ENCODE measurements at places on chromosomes 3 and 15.

DNA sequence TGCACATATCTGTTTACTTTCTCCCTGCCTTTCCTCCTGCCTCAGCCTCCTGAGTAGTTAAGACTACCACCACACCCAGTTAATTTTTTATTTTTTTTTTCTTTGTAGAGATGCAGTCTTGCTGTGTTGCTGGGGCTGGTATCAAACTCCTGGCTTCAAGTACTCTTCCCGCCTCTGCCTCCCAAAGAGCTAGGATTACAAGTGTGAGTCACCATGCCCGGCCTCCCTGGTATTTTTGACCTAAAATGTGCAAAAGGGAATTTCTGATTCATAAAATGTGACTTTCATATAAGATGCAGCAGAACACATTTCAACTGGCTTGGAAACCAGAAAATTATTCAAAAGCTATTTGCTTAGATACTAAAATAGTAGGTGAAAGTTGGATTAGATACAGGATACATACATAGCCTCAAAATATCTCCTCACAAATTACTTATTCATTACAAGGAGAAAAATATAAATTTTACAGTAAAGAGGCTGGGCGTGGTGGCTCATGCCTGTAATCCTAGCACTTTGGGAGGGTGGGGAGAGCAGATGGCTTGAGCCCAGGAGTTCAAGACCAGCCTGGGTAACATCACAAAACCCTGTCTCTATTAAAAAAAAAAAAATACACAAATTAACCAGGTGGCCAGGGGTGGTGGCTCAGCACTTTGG is 32.0 kb downstream of the MAP4 start:
- peak; percentile 20 for DNase-seq

DNA sequence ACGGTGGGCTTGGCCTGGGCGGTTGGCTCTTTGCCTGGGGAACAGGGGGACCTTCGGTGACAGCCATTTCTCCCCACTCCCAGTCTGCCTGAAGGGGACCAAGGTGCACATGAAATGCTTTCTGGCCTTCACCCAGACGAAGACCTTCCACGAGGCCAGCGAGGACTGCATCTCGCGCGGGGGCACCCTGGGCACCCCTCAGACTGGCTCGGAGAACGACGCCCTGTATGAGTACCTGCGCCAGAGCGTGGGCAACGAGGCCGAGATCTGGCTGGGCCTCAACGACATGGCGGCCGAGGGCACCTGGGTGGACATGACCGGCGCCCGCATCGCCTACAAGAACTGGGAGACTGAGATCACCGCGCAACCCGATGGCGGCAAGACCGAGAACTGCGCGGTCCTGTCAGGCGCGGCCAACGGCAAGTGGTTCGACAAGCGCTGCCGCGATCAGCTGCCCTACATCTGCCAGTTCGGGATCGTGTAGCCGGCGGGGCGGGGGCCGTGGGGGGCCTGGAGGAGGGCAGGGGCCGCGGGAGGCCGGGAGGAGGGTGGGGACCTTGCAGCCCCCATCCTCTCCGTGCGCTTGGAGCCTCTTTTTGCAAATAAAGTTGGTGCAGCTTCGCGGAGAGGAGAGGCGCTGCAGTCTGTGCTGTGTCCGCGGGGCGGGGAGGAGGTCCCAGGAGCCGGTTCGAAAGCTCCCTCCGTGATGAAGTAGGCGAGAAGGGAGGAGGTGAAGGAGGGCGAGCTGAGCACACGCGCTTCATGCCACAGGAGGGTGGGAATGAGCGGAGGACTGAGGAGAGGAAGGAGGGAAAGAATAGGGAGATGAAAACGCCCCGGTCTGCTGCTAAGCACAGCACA is 9.6 kb downstream of the CLEC3B start:
- DNase-seq: no peak

- no peak for DNase-seq
Observed at GRCh38 chr15:91152896-91153581, 53.0 kb downstream of the SV2B start.

- DNase-seq: no peak
Observed at GRCh38 chr15:80331886-80332406, 72.2 kb upstream of the ARNT2 start.

DNA sequence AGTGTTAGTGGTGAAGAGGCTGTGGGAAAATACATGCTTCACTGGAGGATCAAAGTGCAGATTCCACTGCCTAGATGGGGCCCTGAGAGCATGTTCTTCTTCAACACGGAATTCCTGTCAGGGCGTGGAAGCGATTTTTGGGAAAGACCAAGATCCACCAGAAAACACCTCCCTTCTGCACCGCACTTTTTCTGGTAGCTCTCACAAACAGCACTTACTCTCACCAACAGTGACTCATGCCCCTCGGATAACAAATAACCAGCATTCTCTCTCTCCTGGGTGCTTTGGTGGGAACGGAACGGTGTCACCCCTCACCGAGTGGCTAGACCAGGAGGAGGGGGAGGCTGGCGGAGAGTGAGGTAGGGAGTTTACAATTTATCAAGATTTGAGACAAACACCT is 40.1 kb downstream of the ADAMTSL3 start:
- no peak for DNase-seq

GRCh38 chr15:33757516-33758232 is 210.6 kb upstream of the CHRM5 start:
- no peak for DNase-seq

GRCh38 chr15:41544650-41545015 is 576 bp upstream of the RPAP1 start:
- DNase-seq: peak; percentile 54

DNA sequence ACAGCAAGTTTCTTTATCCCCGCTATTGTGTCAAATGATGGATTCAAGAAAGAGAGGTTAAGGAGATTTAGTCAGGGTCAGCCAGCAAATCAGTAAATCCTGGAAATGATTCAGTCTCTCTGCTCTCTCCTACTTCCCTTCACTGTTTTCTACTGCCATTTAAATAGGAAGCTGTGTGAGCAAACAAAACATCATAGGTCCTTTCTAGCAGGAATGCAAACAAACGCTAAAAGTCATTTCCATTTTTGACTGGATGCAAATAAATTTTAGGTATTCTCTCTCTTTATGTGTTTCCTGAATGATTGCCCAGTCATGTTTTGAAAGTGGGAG is 299.4 kb upstream of the RORA start:
- DNase-seq: no peak

DNA sequence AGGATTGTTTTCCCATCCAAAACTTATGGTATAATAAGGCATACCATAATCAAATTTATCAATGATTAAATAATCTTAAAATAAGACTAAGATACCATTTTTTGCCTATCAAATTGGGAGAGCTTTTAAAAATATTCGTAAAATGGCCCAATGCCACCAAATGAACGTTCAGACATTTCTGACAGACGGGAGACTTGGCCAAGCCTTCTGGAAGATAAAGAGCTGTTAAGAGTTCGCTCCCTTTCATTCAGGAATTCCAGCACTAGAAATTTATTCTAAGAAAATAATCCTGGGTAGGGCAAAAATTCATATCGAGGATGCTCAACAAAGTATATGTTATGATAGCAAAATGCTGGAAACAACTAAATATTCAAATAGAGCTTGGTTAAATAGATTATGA is 85.6 kb upstream of the NEO1 start:
- no peak for DNase-seq

- no peak for DNase-seq
Observed at GRCh38 chr3:113409676-113410075, 31.6 kb downstream of the CFAP44 start.

DNA sequence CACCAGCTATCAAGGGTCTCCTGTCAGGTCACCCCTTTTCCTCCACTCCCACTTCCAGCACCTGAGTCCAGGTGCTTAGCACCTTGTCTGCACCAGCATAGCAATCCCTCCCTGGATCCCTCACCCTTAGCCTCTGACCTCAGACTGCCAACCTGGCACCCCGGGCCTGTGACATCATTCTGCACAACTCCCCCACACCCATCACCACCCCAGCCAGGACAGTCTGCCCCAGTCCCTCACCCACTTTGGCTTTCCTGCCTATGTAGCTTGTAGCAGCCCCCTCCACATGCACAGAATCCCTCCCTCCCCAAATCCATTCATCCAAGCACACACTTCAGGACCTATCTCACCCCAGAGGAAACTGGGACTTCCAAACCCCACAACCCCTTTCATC is 819 bp upstream of the PLXNB1 start:
- no peak for DNase-seq

DNA sequence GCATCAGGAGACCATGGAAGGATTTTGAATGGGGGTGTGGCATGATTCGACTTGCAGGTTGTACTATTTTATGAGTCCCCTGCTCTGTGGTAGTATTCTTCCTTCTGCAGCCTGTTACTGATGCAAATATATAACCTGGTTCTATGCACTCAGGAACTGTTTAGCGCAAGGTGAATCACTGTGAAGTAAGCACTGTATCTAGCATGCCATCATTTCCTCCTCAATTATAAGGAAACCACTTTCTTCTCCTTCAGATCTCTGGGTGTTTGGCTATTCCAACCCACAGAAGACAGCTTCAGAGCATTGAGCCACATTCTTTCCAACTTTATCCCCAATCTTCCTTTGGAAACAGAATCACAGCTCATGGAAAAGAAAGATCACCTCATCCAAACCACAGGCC is 176.7 kb downstream of the DIPK2A start:
- no peak for DNase-seq

- no peak for DNase-seq
Observed at GRCh38 chr3:46236294-46237054, 5.8 kb upstream of the CCR3 start.

DNA sequence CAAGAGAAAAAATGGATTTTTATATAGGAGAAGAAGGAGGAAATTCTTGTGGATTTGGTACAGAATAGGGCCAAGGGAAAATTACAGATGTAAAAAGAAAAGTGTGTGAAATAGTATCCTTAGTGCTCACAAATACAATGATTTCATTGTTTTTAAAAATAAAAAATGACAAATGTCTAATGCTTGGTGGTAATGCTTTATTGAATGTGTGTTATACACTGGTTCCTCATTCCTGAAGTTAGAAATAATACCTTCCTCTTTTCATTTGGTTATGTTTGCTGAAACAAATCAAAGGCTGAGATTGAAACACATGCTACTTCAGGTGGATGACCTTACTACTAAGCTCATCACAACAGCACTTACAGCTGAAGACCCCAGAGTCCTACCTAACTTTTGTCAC is 37.7 kb upstream of the CCR2 start:
- DNase-seq: no peak

GRCh38 chr3:155079468-155079745 is 712 bp upstream of the MME start:
- no peak for DNase-seq

- DNase-seq: no peak
Observed at GRCh38 chr3:128281461-128282367, 128.4 kb downstream of the EEFSEC start.

- peak; percentile 42 for DNase-seq
Observed at GRCh38 chr15:56919031-56919608, 676 bp downstream of the TCF12 start.

DNA sequence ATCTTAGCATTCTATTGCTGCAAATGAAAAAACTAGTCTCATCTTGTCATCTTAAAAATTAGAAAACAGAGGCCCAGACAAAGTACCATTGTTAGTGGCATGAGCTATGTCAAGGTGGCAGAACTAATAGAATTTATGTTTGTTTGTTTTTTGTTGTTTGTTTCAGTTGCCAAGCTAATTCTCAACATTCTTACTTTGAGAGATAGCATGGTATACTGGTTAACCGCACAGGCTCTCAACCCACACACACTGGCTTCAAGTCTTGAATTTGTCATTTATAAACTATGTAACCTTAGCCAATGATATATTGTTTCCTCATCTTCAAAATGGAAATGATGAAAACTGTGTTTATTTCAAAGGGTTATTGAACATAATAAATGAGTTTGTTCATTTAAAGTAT is 367.6 kb upstream of the PLSCR5 start:
- DNase-seq: no peak

DNA sequence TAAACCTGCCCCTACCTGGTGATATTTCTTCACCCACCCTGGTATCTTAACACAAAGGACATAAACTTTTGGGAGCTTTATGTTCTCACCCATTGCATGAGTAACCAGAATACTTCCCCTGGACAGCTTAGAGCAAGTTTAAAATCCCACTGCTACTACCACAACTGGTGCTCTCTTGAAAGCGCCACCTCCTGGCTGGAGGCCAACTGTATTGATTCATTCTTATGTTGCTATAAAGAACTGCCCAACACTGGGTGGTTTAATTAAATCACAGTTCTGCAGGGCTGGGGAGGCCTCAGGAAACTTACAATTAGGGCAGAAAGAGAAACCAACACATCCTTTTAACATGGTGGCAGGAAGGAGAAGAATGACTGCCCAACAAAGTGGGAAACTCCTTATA is 592.4 kb downstream of the EPHA3 start:
- DNase-seq: no peak

- no peak for DNase-seq
Observed at GRCh38 chr3:171225165-171225564, 198.6 kb upstream of the SLC2A2 start.

- no peak for DNase-seq
Observed at GRCh38 chr3:53357458-53357857, 10.1 kb upstream of the DCP1A start.

- DNase-seq: no peak
Observed at GRCh38 chr3:87145553-87145952, 81.6 kb upstream of the CHMP2B start.

GRCh38 chr3:56711344-56711743 is 28.3 kb upstream of the TASOR start:
- DNase-seq: no peak

- DNase-seq: no peak
Observed at GRCh38 chr3:111863942-111864694, 5.1 kb downstream of the PHLDB2 start.

DNA sequence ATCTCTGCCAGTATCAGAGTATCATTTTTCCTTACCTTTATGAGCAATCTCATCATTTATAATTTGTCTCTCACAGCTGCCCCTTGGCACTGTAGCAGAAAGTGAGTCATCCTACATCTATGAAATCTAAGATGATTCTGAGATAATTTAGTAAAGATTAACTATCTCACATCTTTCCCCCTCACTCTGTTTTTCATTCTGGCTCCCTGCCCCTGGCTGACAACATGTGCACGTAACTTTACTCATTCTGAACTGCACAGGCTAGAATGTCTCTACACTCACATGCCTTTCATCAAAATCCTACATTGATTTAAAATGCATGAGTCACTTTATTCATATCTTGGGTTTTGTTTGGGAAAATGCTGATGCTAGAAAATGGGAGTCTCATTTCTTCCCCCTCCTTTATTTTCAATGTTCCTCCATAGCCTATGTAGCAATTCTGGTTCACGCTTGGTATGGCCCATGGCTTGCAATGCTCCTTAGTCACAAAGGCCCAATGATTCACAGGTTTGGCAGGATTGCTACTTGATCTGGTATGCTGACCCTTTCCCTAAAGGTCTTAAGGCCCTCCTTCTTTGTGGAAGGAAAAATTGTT is 838.5 kb downstream of the TUSC7 start:
- no peak for DNase-seq

GRCh38 chr15:80776420-80777045 is 2.6 kb upstream of the CEMIP start:
- no peak for DNase-seq

DNA sequence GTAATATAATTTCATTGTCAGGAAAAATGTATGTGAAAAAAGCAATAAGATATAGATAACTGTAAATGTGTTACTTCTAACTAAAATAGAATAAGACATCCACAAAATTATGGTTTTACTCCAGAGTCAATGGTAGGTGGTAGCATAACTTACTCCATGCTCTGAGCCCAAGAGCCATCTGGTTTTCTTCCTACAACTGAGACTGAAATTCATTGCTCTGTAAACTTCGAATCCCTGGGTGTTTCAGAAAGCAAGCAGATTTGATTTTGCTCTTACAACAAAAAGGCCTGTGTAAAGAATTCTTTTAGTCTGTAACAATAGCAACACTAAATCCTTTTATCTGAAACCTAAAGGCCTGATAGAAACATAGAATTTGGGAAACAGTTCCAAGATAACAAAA is 805.9 kb downstream of the AGBL1 start:
- DNase-seq: no peak

- DNase-seq: no peak
Observed at GRCh38 chr3:73729969-73730440, 105.3 kb upstream of the PDZRN3 start.

All from occipital lobe (tissue), 3 donors.